Hypothalamus (tissue), 51 donors: ENCODE measurements at places on chromosomes 5 and 9.
A peak's percentile ranks its signal among the peaks of the same experiment; 100 is the strongest.

GRCh38 chr5:154713615-154714125 lies 41.5 kb upstream of the LARP1 start:
- DNase-seq, result no peak

GRCh38 chr5:106331415-106331814 lies 1339.3 kb downstream of the EFNA5 start:
- no peak for DNase-seq

GRCh38 chr5:154520861-154521453 lies 42.9 kb upstream of the HAND1 start:
- no peak for DNase-seq

- DNase-seq, result no peak
Measured at GRCh38 chr9:18421391-18421790, 52.6 kb upstream of the ADAMTSL1 start.

DNA sequence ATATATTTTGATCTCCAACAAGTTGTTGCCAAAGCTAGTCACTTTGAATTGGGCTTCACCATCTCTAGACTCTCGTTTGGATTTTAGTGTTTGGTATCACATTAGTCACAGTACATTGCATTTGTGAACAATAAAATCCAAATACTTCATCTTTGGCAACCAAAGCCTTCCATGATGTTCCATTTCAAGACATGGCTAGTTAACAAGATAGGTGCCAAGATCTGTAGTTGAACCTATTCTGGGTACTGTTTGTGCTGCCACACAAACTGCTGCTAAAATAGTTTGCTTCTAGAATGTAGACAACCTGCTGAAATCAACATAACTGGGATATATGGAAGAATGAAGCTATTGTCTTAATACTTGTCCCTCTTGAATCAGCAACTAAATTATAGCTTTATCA lies 207.5 kb downstream of the LRRC70 start:
- no peak for DNase-seq

- DNase-seq, result no peak
Measured at GRCh38 chr9:128304136-128304970, 17.9 kb downstream of the TRUB2 start.

DNA sequence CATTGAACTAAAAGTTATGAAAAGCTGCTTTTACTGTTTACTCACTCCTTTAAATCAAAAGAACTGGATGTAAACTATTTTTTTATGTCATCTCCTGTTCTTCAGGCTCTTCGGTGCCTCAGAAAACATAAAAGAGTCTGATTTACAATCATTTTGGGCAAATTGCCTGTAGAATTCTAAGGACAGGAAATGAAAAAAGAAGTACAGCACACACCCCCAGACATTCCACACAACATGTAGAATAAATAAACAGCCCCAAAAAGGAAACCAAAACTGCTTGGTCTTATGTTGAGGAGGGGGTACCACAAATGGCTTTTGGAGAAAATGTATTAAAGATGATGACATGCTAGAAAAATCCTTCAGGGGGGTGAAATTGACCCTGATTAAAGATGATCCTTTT lies 57.2 kb downstream of the ITGA1 start:
- DNase-seq, result no peak

- no peak for DNase-seq
Measured at GRCh38 chr5:81601919-81602318, 149.0 kb downstream of the SSBP2 start.

GRCh38 chr5:7876867-7877266 lies 7.9 kb downstream of the MTRR start:
- no peak for DNase-seq

DNA sequence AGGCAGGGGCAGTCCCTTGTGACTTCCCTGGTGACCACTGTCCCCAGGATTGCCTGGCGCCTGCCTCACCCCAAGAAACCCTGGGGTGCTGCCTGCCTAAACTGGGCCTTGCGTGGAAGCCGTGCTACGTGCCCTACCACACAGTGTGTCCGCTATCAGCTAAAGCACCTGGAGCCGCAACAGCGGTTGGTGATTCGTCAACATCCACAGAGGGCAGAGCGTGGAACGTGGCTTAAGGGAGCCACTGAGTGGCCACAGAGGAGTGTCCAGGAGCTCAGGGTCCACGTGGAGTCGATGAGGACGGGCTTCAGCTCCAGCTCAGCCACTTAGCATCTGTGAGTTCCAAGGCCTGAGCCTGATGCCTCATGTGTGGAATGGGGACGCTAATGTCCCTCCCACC lies 25.3 kb downstream of the LAMC3 start:
- no peak for DNase-seq

GRCh38 chr9:134875371-134875770 lies 5.2 kb upstream of the FCN2 start:
- DNase-seq, result no peak

GRCh38 chr5:17796757-17797396 lies 162.6 kb downstream of the TAF11L14 start:
- DNase-seq, result no peak

- no peak for DNase-seq
Measured at GRCh38 chr5:59393585-59394420, 499.7 kb downstream of the PDE4D start.

DNA sequence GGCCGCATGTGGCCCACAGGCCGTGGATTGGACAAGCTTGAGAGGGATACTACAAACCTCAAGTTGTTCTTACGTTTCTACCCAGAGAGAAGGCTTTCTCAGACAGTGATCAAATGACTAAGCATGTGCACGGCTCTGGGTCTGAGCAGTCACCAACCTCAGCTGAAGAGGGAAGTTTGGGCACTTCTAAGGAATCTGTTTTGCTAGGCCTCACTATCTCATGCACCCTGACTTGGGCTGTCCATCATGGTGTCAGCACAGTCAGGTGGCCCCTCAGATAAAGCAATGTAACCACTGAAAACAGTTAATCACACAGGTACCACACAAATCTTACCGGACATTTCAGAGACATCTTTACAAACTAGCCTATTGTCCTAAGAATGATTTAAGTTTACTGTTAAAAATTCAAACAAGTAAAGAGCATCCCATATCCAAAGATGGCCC lies 24.6 kb downstream of the CSF2 start:
- no peak for DNase-seq

- DNase-seq, result no peak
Measured at GRCh38 chr5:126508962-126509279, 85.7 kb downstream of the GRAMD2B start.

GRCh38 chr9:124780757-124781151 lies 3.8 kb downstream of the OLFML2A start:
- DNase-seq, result no peak

DNA sequence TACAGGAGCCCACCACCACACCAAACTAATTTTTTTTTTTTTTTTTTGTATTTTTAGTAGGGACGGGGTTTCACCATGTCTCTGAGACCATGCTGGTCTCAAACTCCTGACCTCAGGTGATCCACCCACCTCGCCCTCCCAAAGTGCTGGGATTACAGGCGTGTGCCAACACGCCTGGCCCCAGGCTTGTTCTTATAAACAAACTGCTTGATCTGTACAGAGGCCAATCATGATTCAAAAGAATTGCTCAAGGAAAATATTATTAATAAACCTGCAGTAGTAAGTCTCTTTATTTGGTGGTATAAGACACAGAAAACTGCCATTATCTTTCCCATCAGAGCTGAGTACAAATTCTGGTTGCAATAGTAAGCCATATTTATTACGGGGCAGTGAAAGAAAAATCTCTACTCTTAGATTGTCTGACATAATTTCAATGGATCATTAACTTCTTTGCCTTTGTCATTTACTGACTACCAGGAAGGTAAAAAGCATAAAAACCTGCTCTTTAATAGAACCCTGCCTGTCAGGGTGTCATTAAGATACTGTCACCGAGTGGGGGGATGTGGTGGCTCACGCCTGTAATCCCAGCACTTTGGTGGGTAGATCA lies 33.3 kb downstream of the RASEF start:
- no peak for DNase-seq

GRCh38 chr9:19788614-19789271 lies at the start of gene SLC24A2:
TSS of gene SLC24A2 (minus strand) at chr9:19789037.
- DNase-seq, result peak; percentile 23

GRCh38 chr9:133377721-133378216 lies 1.6 kb downstream of the STKLD1 start:
- no peak for DNase-seq
